ENCODE measurements at places on chromosomes 2 and 18. TPM values are rescaled to one million over a fixed set of nuclear protein-coding genes. Genes with fewer than 3 reads are reported as not detected.
A peak's percentile ranks its signal among the peaks of the same experiment; 100 is the strongest.

DNA sequence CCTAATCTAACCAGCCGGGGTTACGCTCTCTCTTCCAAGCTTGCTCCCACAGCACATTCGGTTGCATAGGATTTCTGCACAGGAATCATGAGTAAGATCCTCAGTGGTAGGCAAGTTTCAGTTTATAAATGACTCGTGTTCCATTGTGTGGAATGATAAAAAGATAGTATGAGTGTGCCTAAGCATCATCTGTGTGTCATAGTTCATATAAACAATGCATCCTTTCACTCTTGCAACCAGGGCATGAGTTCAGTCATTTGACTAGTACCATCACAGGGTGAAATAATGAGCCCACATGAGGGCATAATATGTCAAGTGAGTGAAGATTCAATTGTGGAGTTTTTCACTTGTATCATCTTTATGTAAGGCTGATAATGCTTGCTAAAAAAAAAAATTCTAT is 417.1 kb upstream of the CDH2 start:
- no peak for DNase-seq

The NEUROD1 gene
- polyA plus RNA-seq: not detected

The DAW1 gene
- 0.22 TPM for polyA plus RNA-seq

DNA sequence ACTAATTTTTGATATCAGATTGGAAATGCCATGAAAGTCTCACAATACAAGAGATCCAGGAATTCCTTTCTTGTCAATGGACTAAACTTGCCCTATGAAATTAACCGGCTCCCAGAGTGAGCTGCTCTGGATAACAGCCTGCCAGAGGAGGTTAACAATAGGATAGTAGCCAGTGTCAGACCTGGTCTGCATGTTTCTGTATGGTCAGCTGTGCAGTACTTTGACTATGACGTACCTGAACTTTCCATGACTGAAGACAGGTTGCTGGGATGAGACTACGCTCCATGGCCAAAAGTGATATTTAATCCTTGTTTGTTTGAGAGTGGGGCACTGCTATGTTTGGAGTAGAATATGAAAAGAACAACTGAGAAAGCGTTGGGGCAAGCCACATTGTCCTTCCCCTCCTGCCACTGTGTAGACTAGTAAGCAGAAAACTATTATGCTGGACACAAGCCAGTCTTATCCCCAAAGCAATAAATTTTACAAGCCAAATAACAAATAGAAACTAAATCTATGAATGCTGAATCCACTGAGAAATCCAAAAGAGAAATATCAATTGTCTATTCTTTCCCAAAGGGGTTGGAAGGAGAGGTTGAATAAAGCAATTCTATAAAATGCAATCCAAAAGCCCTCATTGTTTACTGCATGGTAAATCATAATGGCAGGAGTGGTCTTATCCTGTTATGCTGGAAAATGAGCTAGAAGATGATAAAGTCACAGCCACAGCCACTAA is 115.5 kb upstream of the CYP26B1 start:
- DNase-seq: no peak

The QPCT gene
- polyA plus RNA-seq: 0.95 TPM

The SLC14A1 gene
- polyA plus RNA-seq: 5.6 TPM

GRCh38 chr2:225177098-225177497 is 134.8 kb upstream of the DOCK10 start:
- DNase-seq: no peak

DNA sequence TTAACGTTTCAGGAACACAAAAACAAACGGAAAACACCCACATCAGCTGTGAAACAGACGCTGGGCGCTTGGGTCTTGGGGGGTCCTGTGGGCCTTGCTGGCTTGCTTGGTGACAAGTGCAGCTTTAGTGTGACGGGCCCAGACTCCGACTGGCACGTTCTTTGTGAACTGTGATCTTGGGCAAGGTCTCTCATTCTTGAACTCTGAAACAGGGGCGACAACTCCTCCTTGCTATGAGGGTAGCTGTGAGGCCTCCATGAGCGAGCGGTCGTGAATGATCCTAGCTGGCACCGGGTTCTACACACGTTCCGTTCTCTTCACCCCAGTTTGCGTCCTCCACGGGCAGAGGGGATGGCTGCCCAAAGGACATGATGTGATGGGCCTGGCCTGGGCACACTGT is 8.7 kb upstream of the COLEC11 start:
- DNase-seq: no peak

DNA sequence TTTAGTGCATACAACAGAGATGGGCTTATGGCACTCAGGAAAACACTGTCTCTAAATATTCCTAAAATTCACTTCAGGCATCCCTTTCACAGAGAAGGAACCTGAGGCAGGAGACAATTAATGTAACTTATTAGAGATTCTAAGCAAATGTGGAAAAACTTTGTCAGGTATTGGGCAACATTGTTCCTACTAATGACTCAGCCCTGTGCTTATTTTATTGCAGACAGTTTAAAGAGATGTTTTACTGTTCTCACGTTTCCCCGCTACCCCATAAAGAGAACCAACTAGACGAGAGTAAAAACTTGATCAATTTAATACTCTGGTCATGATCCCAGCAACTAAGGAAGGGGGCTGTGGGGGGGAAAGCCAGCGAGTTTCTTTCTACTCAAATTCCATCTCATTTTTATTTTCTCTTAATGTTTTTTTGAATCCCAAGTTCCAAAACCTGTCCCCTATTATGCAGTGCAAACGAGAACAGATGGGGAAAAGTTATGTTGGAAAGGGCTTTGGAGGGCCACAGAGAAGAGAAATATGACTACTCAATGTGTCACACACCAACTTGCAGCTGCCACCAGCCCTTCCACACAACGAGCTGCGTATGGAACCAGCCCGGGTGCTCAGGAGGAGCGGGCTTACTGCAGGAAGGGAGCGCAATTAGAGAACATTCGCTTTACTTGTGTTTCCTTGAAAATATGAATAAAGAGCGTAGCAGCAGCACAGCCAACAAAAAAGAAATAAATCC is 18.7 kb upstream of the ACVR1 start:
- DNase-seq: no peak

- peak; percentile 69 for DNase-seq
Observed at GRCh38 chr2:43171789-43172188, 54.6 kb downstream of the ZFP36L2 start.

DNA sequence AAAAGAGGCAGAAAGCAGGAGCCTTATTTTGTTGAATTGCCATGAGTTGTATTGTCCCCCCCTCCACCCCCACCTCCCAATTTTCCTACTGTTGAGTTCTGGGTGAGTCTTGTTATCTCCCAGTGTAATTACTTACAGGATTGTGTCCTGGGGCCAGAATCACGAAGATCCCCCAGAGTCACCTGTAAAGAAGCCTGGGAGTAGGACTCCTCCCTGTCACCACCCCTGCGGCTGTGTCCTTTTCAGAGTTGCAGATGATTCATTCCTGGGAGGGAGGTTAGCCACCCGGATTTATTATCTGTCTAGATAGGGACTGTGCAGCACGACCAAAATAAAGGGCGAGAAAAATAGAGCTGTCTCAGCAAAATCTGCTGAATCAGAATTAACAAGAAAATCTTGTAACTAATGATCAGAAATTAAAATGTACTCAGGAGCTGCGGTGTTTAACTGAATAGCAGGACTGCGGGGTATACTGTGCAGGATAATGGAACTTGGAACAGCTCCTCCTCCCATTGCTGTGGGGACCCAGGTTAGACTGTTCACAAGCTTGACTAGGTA is 81.7 kb upstream of the CAPN13 start:
- DNase-seq: no peak

The GAD1 gene
- 0.15 TPM for polyA plus RNA-seq

The FBXO11 gene
- 27.8 TPM for polyA plus RNA-seq

DNA sequence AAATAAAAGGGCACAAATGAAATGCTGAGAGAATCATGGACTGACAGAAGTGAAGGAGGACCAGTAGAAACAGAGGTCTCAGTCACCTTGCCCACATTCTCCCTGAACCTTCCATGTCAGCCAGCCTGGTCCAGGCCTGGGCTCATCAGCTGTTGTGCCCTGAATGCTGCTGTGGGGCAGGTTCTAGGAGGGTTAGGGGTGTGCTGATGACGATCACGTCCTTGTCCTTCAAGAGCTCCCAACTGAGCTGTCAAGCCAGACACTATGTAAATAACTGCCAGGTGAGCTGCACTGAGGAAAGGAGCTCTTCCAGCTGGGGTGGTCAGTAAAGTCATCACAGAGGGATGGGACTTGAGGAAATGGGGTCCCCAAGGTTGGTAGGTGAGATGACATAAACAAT is 156.5 kb downstream of the SMAD2 start:
- no peak for DNase-seq

- no peak for DNase-seq
Observed at GRCh38 chr2:233818639-233819621, 35.4 kb downstream of the HJURP start.

DNA sequence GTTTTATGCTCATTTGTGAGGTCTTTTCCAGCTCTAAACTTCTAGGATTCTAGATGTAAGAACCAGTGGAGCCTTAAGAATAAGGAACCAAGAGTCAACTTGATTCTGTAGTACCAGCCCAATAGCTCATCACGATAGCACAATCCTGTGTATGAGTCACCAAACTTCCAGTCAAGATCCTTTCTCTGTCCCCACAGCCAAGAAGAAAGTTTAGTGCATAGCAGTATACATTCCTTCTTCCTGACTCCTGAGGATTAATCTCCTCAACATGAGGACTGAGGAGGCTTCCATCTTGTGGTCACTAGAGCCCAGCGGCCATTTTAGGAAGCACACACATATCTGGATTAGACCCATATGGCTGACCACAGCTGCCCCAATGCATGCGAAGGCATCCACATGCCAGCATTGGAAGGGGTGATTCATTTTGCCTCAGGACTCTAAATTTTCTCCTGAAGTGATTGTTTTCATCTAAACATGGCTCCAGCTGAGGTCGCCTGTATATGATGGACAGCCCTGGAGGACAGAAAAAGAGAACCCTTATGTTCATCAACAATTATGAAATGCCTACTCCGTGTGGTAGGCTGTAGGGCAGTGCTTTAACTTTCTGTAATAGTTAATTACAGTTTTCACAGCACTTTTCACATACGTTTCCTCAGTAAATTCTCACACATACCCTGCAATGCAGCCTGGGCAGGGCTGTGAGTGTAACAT is 53.5 kb downstream of the RASGRP3 start:
- no peak for DNase-seq

DNA sequence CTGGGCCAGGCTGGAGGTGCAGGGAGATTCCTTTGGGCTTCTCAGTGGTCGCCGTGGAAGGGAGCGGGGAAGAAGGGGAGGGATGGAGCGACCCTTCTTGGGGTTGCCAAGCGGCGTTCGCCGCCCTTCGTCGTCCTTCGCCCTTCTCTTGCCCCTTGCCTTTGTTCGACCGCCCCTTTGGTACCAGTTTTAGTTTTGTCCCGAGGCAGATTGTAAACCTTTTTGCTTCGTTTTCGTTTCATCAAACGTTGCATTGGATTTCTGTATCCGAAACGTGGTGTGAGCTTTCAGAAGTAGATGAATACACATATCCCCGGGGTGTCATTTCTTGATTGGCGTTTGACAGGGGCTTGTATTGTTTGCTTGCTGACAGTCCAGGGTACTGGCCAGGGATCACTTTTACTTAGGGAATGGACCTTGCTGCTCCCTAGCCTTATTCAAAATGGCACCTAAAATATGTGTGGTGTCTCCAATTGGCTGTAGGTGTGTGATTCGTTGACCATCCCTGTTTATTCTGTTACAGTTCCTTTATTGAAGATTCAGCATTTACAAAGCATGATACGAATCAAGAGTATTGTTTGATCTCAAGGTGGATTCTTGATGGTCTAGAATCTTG is 788 bp downstream of the USP14 start:
- DNase-seq: no peak

DNA sequence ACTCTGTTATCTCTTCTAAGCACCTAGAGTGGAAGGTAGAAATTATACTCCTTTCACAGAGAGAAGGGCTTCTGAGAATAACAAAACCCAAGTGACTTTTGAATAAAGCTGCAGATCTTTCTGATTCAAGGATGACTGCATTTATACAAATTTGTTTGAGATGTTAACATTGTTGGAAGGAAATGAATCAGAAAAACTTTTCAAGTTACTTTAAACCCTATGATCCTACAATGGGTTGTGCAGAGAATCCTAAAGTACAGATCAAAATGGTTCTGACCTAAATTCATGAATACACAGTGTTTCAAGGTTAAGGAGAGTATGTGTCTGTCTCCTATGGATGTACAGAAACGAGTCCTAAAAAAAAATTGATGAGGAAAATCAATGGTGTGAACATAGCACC is 1.8 kb downstream of the RFTN2 start:
- DNase-seq: no peak

The PAIP2B gene
- polyA plus RNA-seq: 7.2 TPM

- DNase-seq: no peak
Observed at GRCh38 chr2:118292991-118293390, 204.7 kb downstream of the INSIG2 start.

The RTP5 gene
- polyA plus RNA-seq: 0.15 TPM

The RPL31 gene
- polyA plus RNA-seq: 4,595 TPM

DNA sequence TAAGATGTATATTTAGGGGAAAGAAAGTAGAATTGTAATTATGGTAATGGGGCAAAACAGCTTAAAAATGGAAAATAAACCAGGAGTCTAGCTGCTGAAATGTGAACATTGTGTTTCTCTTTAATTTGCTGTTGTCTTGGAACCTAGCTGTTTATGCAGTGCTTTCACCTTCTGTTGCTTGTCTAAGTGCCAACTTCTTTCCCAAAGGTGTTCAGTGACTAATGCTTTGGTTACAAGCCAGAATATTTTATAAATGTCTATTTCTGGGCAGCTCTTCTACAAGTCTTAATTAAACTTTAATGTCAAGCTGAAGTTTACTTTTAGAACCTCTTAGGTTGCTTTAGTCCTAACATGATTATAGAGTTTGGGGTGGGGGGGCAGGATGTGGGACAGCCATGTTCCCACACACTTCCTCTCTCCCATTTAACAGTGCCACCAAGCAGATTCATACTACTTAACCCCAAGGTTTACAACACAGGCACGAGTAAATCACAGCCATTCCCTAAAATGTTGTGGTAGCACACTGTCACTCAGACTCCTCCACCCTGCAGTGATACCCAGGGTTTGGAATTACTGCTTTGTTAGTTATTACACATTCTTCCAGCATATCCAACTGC is 60.6 kb downstream of the ITGA4 start:
- no peak for DNase-seq

DNA sequence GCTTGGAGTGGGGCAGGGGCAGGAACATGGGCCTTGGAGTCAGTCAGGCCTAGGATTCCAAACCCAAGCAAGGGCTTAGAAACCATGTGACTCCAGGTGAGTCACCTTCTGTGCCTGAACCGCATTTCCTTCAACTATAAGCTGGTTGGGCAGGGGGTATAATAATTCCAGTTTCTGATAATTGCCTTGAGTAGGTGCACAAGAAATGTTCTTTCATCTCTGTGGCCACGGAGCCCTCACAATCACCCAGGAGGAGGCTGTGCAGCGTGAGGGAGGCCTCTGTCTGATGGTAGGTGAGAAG is 112.1 kb upstream of the HAAO start:
- DNase-seq: no peak

Data from heart right ventricle (tissue), 16 donors.